Suprapubic skin (tissue), 4 donors: ENCODE measurements at places on chromosomes 16 and 17.

DNA sequence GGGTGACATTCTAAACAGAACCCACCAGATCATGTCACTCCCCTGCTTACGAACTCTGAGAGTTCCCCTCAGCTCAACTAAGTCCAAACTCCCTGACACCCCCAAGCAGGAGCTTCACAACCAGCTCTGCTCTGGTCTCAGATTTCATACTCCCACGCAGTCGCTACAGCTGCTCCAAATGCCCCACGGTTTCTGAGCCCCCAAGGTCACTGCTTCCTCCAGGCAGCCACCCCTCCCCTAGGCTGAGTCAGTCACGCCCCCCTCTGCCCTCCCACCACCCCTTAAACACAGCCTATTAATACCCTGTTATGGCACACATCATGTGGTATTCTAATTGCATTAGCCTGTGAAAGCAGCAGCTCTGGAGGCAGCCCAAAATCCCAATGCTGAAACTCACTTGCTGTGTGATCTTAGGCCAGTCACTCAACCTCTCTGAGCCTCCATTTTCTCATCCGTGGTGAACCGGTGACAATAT lies 51.5 kb downstream of the GSG1L start:
- no peak for DNase-seq

DNA sequence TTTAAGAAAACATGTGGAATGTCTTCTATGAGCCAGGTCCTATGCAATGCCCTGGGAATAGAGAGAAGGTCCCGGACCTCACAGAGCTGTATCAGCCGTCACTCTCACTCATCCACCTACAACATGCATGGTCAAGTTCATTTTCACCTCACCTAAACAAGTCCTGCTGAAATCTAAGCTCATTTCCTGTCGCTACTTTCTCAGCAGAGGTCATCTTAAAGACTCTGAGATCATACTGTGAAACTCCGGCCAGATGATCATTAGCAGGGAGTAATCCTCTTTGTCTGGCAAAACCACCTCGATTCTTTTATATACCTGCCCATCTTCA lies 66.2 kb upstream of the LYRM9 start:
- DNase-seq: no peak

- DNase-seq: no peak
Measured at GRCh38 chr17:15441315-15441714, 26.1 kb downstream of the CDRT4 start.

DNA sequence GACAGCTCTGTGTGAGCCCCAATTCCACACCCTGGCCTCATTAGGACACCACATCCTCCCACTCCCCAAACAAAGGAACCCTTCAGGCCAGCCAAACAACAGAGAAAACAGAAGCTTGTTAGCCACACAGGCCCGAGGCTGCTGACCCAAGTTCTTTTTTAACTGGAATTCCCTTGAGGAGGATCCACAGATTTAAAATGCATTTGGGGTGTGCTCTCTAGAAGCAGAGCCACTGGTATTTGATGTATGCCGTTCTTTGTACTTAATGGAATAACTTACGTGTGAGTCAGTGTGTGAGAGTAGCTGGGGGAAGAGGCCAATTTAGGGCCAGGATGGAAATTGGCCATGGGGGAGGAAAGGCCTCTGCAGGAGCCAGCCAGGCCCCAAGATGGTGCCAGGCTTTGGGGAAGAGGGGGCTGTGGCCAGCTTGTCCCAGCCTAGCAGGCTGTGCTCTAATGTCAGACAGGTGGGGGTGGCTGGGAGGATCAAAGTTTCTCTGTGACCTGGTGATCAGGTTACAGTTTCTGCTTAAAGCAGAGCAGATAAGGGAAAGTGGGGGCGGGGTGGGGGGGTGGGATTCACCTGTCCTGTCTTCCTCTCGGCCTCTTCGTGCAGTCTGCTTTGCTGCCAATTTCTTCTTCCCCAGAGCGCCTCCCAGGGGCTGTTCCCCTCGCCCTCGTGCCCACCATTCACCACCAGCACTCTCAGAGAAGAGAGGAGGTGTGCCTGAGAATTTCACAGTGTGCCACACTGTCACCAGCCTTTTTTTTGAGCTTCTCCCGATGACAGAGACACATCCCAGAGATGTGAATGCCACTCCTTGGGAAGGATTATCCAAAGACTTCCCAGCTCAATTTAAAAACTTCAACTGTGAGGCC lies 50.8 kb downstream of the TOM1L2 start:
- DNase-seq: no peak

GRCh38 chr16:84832488-84833143 lies 12.8 kb downstream of the CRISPLD2 start:
- peak; percentile 95 for DNase-seq
